COLO829 (cell line): ENCODE measurements at places on chromosomes 4 and X.

- DNase-seq: no peak
Measured at GRCh38 chr4:56677711-56678110, 3.4 kb downstream of the HOPX start.

DNA sequence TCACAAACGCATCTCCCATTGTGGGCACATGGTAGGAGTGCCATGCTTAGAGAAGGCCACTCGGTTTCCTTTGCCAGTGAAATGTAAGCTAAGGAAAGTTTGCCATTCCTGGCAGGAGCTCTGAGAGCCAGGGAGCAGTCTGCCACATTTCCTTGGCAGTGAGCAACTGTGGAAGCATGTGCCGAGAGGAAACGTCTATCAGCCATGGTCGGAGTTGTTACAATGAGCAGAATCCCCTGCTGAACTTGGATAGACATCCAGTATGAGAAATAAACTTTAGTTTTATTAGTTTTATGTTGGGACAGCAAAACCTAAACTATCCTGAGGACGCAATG is 51.1 kb downstream of the ENOPH1 start:
- no peak for DNase-seq

GRCh38 chr4:77132652-77133312 is 24.2 kb upstream of the CCNG2 start:
- no peak for DNase-seq

DNA sequence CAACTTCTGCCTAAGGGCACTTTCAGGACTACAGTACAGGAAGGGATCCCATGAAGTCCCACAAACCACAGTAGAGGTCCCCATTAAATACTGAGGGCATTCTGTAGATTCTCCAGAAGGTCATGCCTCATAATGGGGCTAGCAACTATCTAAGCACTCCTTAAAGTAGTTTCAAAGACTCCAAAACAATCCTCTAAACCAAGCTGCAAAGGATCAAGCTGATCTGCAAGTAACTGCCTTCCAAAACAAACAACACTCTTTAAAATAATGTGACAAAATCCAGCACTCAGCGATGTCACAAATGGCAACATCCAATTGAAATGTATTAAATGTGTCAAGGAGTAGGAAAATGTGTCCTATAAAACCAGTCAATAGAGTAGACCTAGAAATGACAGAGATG is 118.7 kb downstream of the FRYL start:
- no peak for DNase-seq

- DNase-seq: peak; percentile 43
Measured at GRCh38 chr4:26105815-26106699, 192.0 kb downstream of the SMIM20 start.

- DNase-seq: no peak
Measured at GRCh38 chrX:133414406-133415275, 648 bp downstream of the GPC4 start.

GRCh38 chrX:113726009-113726408 is 857.9 kb upstream of the HTR2C start:
- DNase-seq: no peak

DNA sequence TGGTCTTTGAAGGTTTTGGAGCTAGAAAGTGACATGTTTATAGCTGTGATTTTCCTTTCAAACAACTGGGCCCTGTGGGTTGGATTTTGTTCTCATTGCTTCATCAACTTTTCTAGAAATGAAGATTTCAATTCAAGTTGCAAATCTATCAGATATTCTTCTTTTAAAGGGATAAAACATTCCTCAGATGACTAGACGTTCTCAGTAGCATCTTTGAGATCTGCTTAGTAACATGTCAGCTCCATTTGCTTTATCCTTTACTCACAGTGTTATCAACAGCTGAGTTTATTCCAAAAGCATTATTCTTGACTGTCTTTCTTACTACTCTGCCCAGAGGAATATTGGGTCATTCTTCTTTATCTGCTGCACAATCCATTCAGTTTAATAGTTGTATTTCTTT is 108.2 kb upstream of the GIMD1 start:
- no peak for DNase-seq

- no peak for DNase-seq
Measured at GRCh38 chrX:77786365-77786680, 307 bp upstream of the ATRX start.

DNA sequence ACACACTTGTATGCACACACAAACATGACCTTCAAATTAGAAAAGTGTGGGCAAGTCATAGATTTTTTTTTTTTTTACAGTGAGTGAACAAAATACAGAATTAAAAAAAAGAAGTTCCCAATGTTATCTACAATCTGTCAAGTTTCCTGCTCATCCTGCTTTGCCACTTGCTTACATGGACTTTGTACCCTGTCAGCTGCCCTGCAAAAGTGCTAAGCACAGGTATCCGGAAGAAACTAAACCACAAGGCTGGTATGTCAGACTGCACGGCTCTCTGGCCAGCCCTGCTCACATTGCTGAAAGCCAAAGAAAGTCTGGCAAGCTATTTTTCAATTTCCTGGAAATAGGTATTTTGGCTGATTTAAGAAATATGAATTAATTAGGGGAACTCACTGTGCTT is 38.9 kb upstream of the BCLAF3 start:
- DNase-seq: no peak

GRCh38 chr4:106495476-106495875 is 126.9 kb upstream of the GIMD1 start:
- no peak for DNase-seq

DNA sequence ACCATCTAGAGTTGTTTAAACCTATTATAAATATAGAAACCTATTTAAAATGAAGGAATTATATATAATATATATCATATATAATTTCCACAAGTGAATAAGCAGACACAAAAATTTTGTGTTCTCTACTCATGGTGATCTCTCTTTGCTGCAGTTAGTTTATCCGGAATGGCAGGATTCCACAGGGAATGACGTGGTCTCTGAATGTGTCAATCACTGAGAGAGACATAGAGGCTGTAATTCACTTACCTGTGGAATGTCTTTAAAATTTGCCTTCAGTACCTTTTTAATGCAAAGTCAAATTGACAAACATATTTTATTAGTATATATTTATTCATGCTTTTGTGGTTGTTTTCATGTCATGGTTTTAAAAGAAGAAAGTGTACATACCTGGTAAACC is 669.3 kb downstream of the NLGN4X start:
- no peak for DNase-seq

- DNase-seq: peak; percentile 29
Measured at GRCh38 chr4:145840162-145840768, 98.4 kb downstream of the ZNF827 start.

GRCh38 chrX:10259716-10260115 is 102.9 kb downstream of the CLCN4 start:
- DNase-seq: no peak

DNA sequence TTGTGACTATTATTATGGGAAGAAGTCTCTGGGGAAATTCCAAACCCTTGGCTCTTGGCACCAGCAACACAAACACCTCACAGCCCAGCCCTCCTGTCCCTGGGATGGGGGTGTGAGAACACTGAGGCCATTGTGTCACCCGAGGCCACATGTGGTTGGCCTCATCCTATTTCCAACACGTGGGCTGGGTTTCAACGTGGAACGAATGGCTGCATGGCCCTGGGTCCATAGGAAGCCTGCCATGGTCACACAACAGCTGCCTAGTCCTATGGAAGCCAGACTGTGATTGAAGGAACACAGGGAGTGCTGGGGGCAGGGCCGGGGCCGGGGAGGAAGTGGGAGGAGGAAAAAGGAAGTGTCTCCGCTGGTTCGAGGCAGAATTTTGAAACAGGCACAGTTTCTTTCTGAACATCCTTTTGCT is 10.0 kb downstream of the CLCN4 start:
- DNase-seq: peak; percentile 48
